ENCODE measurements at places on chromosomes 12 and 14.

DNA sequence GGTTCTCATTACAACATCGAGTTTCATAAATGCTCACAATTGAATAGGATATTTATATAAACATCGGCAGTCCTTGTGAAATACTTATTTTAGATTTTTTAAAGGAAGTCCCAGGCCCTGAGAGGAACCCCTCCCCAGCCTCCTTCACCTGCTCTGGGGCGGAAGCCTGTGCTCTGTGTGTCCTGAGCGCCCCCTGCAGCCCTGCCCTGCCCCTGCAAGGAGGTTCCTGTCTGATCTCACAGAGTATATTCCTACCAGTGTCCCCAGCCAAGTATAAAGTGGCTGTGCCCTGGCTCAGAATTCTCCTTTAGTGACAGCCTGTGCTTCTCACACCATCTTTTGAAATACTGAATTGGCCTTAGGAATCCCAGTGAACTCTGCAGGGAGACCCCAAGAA, 659.5 kb downstream of the TMEM121 start:
- H3K4me1 ChIP-seq = no peaks in the 10 kb centered on the region
- H3K27me3 ChIP-seq = no peaks in the 10 kb centered on the region
- H3K27ac ChIP-seq = no peak overlapping the region

DNA sequence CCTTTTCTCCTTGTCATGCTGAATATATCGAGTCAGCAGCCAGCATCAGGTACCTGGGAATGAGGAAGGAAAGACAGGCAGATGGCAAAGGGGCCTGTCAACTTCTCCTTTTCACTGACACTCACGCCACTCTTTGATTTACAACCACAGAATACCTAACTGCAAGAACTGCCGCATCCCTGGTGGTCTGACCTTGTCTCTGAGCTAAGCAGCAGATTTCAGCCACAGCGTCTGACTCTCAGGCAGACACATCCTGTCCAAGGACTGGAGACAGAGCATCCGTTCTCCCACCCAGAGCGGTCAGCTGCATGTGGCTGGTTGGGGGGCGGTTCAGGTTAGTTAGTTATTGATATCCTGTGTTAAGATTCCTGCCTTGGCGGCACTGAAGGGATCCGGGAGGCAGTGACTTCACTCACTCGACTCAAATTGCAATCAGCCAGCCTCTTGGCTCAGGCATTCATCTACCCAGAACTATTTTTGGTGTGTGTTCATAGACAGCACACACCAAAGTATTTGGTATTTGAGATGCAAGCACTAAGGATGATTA, 11.2 kb upstream of the MAP1LC3B2 start:
- peaks cover 13% of the 10 kb centered on the region for H3K4me1 ChIP-seq
- DNase-seq = no peak
- no peaks in the 10 kb centered on the region for H3K36me3 ChIP-seq
- H3K4me3 ChIP-seq = no peak overlapping the region

DNA sequence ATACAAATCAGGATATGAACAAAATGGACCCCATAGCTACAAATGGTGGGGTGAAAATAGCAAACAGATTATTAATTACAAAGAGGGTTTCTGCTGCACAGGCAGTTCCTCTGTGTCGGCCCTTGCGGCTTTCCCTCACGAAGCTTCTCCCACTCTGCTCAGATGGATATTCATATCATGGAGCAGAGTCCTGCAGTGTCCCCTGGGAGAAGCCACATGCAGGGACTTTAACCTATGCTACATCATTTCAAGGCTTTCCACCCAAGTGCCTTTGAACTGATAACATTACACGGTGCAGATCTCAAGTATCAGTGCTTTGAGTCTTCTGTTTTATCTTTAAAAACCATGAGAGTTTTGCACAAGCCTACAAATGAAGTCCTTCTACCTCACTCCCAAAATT, 229.1 kb downstream of the PPM1H start:
- H3K27me3 ChIP-seq = no peaks in the 10 kb centered on the region
- no peaks in the 10 kb centered on the region for H3K4me1 ChIP-seq
- H3K4me3 ChIP-seq = no peak overlapping the region
- DNase-seq = no peak
- no peaks in the 10 kb centered on the region for H3K36me3 ChIP-seq

- H3K4me3 ChIP-seq = no peak overlapping the region
- DNase-seq = no peak
- no peaks in the 10 kb centered on the region for H3K27me3 ChIP-seq
- H3K36me3 ChIP-seq = no peaks in the 10 kb centered on the region
Observed at GRCh38 chr12:118346895-118347294, 25.8 kb downstream of the TAOK3 start.
